ENCODE measurements at places on chromosomes 11 and 22.

- DNase-seq: no peak
Observed at GRCh38 chr22:27135031-27135981, 477.9 kb downstream of the MIAT start.

DNA sequence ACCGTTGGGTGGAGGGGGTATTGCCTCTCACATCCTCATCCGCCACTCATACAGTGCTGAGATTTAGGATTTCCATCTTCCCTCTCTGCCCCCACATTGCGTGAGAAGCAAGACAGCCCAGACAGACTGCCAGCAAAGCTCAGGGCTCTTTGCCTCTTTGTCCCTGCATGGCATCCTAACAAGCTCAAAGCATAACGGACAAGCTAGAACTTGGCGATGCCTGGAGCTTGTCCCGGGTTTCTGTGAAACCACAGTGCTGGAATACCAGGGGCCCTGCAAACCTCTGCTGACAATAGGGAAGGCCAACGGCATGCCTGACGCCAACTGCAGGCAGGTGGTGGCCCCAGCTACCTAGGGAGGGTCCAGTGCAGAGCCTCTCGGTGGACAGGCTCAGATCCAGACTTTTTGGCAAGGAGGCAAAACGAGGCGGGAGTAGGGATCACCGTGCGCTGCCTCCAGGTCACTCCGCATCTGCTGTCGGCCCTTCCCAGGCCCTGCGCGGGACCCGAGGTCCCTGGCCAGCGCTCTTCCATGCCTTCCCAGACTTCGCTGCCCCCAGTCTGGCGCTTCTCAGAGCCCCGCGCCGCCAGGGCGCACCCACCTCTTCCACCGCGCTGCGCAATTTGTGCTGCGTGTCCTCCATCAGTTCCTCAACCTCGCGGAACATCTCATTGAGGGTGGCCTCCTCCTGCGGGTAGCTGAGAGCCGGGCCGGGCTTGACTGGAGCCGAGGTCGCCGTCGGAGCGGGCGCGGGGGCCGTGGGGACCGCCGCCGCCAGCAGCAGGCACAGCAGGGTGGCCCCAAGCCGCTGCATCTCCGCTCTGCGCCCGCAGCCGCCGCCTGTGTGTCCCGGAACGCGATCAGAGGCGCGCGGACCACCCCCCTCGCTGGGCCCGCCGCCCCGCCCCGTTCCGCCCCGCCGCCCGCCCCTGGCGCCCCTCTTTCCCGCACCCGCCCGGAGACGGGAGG is at the start of gene DKK3:
DKK3 (minus strand) TSS at position 858 of the 969 bp plus-strand sequence; CDS start at position 814, 44 bp downstream.
- DNase-seq: no peak

DNA sequence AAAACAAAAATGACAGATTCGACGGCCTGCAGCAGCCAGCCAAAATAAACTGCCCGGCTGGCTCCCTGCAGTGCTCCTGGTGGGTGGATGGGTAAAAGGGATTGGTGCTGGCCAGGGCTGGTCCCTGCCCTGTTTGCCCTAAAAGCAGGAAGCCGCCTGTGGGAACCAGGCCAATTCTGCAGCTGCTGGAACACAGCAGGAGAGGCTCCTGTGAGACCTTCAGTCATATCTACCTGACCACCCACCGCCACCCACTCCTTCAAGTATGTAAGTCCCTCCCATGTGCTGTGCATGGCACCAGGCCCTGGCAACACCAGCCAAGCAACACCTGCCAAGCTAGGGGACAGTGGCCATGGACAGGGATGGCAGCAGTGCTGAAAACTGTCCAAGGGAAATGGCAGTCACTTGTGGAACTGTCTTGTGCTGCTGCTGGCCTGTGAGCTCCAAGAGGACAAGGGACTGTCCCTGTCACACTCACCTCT is 48.7 kb upstream of the ARFGAP3 start:
- no peak for DNase-seq

GRCh38 chr11:19228968-19229367 is 11.8 kb downstream of the E2F8 start:
- no peak for DNase-seq

DNA sequence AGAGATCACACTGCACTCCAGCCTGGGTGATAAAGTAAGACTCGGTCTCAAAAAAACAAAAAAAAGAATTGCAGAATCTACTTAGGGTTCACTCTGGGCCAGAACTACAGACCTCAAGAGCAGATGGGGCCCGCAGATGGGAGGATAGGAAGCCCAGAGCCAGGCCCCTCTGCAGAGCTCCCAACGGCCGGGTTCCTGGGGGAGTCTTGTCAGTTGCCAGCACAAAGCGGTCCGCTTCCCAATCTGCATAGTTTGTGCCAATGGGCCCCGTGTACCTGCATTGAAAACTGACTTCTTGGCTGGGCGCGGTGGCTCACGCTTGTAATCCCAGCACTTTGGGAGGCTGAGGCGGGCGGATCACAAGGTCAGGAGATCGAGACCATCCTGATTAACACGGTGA is 1.7 kb upstream of the CHID1 start:
- no peak for DNase-seq

- DNase-seq: no peak
Observed at GRCh38 chr11:66338276-66339161, 2.3 kb upstream of the RIN1 start.
